ENCODE measurements at places on chromosomes 13 and 19.
A peak's percentile ranks its signal among the peaks of the same experiment; 100 is the strongest.

- H3K4me3 ChIP-seq = no peak overlapping the region
- H3K27me3 ChIP-seq = no peaks in the 10 kb centered on the region
- no peaks in the 10 kb centered on the region for H3K4me1 ChIP-seq
- no peaks in the 10 kb centered on the region for H3K36me3 ChIP-seq
Observed at GRCh38 chr13:106354961-106355360, 180.5 kb downstream of the EFNB2 start.

GRCh38 chr13:80037505-80037888, 303.4 kb downstream of the SPRY2 start:
- no peaks in the 10 kb centered on the region for H3K27me3 ChIP-seq
- no peaks in the 10 kb centered on the region for H3K4me1 ChIP-seq
- H3K27ac ChIP-seq = no peak overlapping the region

GRCh38 chr19:24040621-24041020, 46.4 kb upstream of the ZNF254 start:
- no peak overlapping the region for H3K27ac ChIP-seq
- no peaks in the 10 kb centered on the region for H3K27me3 ChIP-seq
- no peak overlapping the region for H3K4me3 ChIP-seq
- peaks cover 15% of the 10 kb centered on the region for H3K4me1 ChIP-seq
- H3K36me3 ChIP-seq = peaks cover 8% of the 10 kb centered on the region

DNA sequence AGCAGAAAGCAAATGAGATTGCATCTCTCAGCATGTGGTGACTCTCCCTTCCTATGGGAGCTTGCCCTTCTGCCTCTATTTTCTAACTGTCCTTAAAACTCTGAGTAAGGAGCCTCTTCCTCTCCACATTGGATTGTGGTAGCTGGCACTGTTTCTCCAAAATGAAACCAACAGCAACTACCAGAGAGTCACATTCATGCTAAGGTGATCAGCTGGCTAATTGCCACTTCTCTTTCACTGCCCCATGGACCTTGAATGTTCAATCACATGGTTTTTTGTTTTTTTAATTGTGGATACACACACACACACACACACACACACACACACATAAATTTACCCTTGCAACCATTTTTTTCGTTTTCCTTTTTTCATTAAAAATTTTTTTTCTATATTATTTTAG, 154.7 kb upstream of the TSC22D1 start:
- no peak overlapping the region for H3K4me3 ChIP-seq
- no peak for DNase-seq
- no peaks in the 10 kb centered on the region for H3K36me3 ChIP-seq
- peaks cover 7% of the 10 kb centered on the region for H3K4me1 ChIP-seq

DNA sequence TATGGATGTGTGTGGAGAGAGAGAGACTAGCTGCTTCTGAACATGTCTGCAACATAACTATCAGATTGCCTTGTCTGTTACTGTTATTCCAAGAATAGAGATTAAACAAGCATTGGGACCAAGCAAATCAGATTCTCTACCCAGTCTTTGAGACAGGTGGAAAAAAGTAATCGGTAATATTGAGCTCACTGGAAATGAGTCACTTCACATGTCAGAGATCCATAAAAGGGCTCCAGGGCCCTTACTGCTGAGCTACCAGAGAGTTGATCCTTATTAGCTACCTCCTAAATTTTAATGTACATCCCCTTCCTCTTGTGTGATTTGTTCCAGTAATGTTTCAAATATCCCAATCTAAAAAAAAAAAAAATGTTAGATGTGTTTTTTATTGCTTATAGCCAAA, 2118.0 kb downstream of the PCDH9 start:
- H3K4me3 ChIP-seq = no peak overlapping the region
- no peaks in the 10 kb centered on the region for H3K36me3 ChIP-seq
- H3K4me1 ChIP-seq = no peaks in the 10 kb centered on the region
- no peak for DNase-seq
- no peak overlapping the region for H3K27ac ChIP-seq
- H3K27me3 ChIP-seq = no peaks in the 10 kb centered on the region

DNA sequence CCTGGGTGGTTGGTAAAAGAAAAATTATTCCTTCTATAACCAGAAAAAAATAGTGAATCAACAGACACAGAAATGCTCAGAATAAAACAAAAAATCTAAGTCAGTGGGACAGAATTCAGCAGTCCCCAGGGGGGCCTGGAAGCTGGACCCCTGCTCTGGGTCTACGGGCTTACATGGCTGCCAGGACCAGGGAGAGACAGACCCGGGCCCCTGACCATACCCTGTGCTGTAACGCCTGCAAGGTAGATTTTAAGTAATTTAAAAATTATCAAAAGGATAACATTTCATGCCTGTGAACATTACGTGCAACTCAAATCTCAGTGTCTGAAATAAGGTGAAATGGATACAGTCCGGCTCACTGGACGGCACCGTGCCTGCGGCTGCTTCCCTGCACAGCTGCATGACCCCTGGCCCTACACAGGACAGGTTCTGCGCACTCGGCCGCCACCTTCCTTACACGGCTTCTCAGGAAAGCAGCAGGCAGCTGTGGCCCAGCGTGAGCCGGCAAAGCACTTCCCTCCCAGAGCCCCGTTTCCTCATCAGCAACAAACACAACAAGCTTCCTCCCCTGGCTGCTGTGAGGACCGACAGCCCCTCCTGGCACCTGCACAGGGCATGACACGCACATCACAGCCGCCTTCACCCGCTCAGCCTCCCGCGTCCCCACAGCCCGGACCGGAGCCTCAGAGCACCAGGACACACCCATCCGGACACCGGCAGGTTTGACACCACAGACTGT, 22.2 kb downstream of the RASA3 start:
- H3K36me3 ChIP-seq = no peaks in the 10 kb centered on the region
- DNase-seq = no peak
- peaks cover 26% of the 10 kb centered on the region for H3K4me1 ChIP-seq
- no peak overlapping the region for H3K4me3 ChIP-seq

- no peak for DNase-seq
- peak overlapping the region; percentile 74 for H3K4me3 ChIP-seq
- peak overlapping the region; percentile 95 for H3K27ac ChIP-seq
- H3K4me1 ChIP-seq = peaks cover 16% of the 10 kb centered on the region
- H3K36me3 ChIP-seq = no peaks in the 10 kb centered on the region
Observed at GRCh38 chr19:11373885-11374432, 507 bp upstream of the SWSAP1 start.

GRCh38 chr13:47303626-47304025, 406.8 kb upstream of the HTR2A start:
- no peaks in the 10 kb centered on the region for H3K4me1 ChIP-seq
- H3K27ac ChIP-seq = no peak overlapping the region
- H3K27me3 ChIP-seq = no peaks in the 10 kb centered on the region
- DNase-seq = no peak
- H3K36me3 ChIP-seq = no peaks in the 10 kb centered on the region

GRCh38 chr19:48644355-48644754, 1.6 kb downstream of the CA11 start:
- no peaks in the 10 kb centered on the region for H3K36me3 ChIP-seq
- H3K4me1 ChIP-seq = peaks cover 6% of the 10 kb centered on the region
- H3K27ac ChIP-seq = no peak overlapping the region
- peak overlapping the region; percentile 84 for H3K4me3 ChIP-seq
- DNase-seq = no peak

- H3K4me1 ChIP-seq = peaks cover 23% of the 10 kb centered on the region
- peak overlapping the region; percentile 70 for H3K4me3 ChIP-seq
- no peaks in the 10 kb centered on the region for H3K27me3 ChIP-seq
- H3K36me3 ChIP-seq = no peaks in the 10 kb centered on the region
- peak overlapping the region; percentile 49 for H3K27ac ChIP-seq
Observed at GRCh38 chr19:6801485-6802086, 29.1 kb downstream of the VAV1 start.

- H3K4me3 ChIP-seq = no peak overlapping the region
- H3K27ac ChIP-seq = no peak overlapping the region
- no peaks in the 10 kb centered on the region for H3K4me1 ChIP-seq
- H3K36me3 ChIP-seq = no peaks in the 10 kb centered on the region
Observed at GRCh38 chr13:68506888-68507551, 1276.9 kb upstream of the PCDH9 start.

DNA sequence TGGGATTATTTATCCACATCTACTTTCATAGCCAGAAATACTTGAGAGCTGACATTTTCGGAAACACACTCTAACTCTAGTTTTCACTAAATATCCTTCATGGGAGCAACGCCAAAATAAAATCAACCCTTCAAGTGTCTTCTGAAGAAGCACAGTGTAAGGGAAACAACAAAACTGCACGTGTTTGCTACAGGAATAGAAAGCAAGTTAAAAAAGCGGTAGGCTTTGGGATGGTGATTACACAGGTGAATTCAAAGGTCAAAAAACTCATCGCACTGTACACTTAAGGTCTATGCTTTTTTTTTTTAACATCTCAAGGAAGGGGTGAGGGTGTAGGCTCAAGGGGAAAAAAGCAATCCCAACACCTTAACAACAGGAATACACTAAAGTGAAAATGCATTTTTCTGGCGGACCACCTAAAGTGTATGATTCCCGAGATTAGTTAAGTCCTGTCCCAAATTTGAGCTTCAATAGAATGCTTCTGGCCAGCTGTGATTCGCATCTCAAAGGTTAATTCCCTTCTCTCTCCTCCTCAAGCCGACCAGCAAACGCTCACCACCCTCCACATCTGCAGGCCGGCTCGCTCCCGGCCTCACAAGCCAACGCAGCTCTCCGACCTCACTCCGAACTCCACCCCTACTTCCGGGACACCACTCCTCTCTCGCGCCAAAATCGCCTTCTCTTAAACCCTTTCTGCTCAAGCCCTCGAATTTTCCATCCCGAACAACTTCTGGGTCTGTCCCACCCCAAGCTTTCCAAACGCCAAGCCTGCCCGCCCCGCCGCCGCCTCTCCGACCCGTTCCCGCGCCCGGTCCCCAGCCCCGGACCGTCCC, 1.1 kb downstream of the ARGLU1 start:
- H3K4me3 ChIP-seq = peak overlapping the region; percentile 96
- no peaks in the 10 kb centered on the region for H3K27me3 ChIP-seq
- no peak for DNase-seq
- no peaks in the 10 kb centered on the region for H3K36me3 ChIP-seq
- peak overlapping the region; percentile 97 for H3K27ac ChIP-seq

DNA sequence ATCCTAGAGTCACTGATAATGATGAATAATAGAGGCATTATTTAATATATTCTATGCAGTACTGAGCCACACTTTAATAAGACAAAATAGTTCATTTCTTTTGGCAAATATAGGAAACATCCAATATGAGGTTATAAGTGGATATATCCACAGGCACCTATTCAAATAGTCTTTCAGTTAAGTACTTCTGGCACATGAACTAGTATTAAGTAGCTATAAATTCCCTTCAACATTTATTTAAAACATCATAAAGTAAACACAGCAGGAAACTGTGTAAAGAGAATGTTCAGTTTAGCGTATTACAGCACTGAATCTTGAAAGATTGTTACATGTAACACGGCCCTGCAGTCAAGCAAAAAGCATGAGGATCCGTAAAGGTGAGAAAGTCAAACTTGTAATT, 463.3 kb upstream of the KLF12 start:
- no peak overlapping the region for H3K4me3 ChIP-seq
- no peak for DNase-seq
- no peaks in the 10 kb centered on the region for H3K27me3 ChIP-seq
- H3K27ac ChIP-seq = no peak overlapping the region
- no peaks in the 10 kb centered on the region for H3K36me3 ChIP-seq

DNA sequence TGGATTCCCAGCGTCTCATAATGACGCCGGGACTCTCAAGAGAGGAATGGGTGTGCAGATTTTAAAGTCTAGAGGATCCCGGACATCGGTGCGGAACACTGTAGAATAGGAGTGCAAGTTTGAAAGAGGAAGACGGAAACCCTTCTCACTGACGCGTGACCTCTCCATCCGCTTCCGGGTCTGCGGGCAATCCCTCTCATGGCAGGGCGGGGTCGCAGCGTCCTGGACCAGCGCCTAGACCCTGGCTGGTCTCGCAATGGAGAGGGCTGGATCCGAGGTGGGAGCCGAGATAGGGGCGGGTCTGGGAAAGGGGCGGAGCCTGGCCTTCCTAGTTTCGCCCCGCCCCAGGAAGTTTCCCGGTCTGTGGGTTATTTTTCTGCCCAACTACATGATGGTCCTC, 4.6 kb upstream of the ZNF845 start:
- DNase-seq = no peak
- peak overlapping the region; percentile 17 for H3K4me3 ChIP-seq
- H3K36me3 ChIP-seq = no peaks in the 10 kb centered on the region
- H3K27me3 ChIP-seq = no peaks in the 10 kb centered on the region
- H3K27ac ChIP-seq = no peak overlapping the region

DNA sequence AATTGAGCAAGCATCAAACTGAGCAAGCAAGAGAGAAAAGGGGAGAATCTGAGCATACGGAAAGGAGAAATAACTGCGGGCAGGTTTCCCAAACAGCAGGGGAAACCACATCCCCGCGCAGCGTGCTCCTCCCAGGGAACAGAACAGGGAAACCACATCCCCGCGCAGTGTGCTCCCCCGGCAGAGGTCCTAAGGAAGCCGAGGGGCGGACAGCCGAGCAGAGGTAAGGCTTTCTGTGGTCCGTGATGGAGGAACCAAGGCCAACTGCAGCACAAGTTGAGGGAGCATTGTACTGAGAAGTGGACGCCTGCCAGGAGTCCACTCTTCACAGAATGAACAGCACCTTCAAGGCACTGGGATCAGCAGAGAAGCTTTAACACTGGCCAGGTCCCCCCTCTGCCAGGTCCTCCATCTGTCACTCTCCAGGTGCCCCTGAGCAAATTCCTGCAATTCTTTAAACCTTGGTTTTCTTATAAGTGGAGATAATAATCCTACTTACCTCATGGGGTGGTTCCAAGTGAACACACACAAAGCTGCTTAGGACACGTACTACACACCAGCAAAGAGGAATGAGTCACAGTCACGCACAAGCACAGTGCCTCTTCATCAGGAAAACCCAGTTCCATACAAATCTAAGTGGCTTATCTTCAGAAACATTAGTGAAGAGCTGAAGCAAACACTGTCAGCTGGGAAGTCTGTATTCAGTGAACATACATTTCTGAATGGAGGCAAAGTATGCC, 23.0 kb upstream of the LAMP1 start:
- DNase-seq = no peak
- peak overlapping the region; percentile 36 for H3K27ac ChIP-seq
- peaks cover 7% of the 10 kb centered on the region for H3K4me1 ChIP-seq
- H3K36me3 ChIP-seq = peaks cover 2% of the 10 kb centered on the region

DNA sequence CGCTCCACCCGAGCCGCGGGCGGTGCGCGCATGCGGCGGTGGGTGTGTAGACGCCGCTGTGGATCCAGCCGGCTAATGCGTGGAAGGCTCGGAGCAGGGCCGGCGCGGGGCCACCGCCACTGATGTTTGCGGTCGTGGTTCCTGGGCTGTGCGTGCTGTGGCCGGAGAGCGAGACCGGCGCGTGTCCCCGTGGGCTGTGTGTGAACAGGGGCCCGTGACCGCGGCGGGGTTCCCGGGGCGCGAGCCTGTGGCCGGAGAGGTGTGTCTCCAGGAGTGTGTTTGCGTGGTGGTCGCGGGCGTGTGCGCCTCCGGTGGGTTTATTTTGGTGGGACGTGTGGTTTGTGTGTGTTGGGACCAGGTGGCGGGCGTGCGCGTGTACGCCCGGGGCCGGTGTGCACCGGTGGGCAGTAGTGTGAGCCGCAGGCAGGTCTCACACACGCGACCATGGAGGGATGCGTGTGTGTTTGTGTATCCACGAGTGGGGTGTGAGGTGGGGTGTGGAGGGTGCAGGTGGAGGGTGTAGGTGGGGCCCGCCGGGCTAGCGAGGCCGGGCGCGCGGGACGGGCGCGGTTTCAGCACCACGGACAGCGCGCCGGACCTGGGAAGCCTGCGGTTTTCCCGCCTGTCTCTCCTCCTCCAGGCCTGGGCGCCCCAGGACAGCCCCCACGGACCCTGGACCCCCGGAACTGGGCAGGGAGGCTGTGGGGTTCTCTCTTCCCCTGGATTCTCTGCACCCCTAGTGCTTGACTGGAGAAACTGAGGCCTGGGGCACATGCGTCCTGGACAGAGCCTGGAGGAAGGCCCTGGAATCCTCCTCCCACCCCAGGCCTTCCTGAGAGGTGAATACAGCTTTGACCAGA, 1.6 kb downstream of the HCN2 start:
- DNase-seq = no peak
- peaks cover 3% of the 10 kb centered on the region for H3K4me1 ChIP-seq
- H3K4me3 ChIP-seq = no peak overlapping the region
